NCI-H1105 (cell line): ENCODE measurements at places on chromosomes 1 and 21.

- DNase-seq, result no peak
Observed at GRCh38 chr1:91643431-91643830, 142.8 kb downstream of the CDC7 start.

- no peak for DNase-seq
Observed at GRCh38 chr21:45378258-45378966, 26.6 kb upstream of the COL18A1 start.

DNA sequence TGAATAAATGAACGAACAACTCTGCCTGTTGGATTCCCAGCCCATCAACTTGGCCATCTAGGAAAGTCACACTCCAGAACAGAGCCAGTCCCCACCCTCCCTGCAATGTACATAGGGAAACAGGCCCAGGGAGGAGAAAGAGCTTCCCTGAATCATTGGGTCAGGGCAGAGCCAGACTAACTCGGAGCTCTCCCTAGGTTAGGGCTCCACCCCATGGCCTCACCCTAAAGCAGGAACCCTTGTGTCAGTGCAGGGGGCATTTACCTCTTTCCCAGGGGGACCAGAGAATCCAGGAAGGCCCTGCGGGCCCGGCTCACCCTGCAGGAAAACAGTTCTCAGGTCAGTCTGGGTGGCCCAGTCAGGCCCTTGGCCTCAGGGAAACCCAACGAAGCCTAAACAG lies 11.6 kb downstream of the COL9A2 start:
- no peak for DNase-seq

DNA sequence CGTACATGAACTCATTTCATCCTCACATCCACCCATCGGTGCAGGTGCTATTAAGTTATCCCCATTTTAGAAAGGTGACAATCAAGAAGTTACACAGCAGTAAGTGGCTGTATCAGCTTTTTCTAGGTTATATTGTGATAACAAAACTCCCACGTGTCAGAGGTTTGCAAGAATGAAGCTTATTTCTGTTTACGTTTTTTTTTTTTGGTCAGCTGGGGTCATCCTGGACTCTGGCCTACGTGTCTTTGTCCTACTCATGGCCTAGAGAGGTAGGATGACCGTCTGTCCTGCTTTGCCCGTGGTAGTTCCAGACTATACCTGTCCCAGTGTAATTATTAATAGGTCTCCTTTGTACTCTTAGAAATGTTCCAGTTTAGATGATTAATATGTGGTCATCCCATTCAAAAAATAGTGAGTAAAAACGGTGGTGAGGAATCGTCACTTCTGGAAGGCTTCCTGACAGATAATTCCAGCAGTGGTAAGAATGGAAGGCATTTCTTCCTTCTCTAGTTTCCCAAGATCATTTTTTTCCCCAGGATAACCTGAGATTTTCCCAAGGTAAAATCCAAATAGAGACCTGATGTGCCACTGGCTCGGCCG lies 64.2 kb upstream of the KIF26B start:
- no peak for DNase-seq

GRCh38 chr1:56045062-56045461 lies 534.3 kb downstream of the PLPP3 start:
- DNase-seq, result no peak
